Lung microvascular endothelial cell (primary cell): ENCODE measurements at places on chromosomes 5 and 9. TPM values are rescaled to one million over a fixed set of nuclear protein-coding genes. Genes with fewer than 3 reads are reported as not detected.
A peak's percentile ranks its signal among the peaks of the same experiment; 100 is the strongest.

CENPH gene
- total RNA-seq, result 0.99 and 5.7 TPM in 2 replicates

CYLC2 gene
- not detected in 2 replicates for total RNA-seq

SPATA31A3 gene
- not detected in 2 replicates for total RNA-seq

NEK6 gene
- 14.6 and 20.6 TPM in 2 replicates for total RNA-seq

MUSK gene
- not detected in 2 replicates for total RNA-seq

ENHO gene
- total RNA-seq, result not detected in 2 replicates

CRB2 gene
- not detected in 2 replicates for total RNA-seq

DNA sequence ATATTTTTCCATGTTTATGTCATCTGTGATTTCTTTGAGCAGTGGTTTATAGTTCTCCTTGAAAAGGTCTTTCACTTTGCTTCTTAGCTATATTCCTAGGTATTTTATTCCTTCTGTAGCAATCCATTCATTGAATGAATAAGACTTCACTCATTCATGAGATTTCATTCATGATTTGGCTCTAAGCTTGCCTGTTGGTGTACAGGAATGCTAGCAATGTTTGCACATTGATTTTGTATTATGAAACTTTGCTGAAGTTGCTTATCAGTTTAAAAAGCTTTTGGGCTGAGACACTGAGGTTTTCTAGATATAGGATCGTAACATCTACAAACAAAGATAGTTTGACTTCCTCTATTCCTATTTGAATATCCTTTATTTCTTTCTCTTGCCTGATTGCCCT is 15.9 kb downstream of the RLN2 start:
- DNase-seq, result no peak

DNA sequence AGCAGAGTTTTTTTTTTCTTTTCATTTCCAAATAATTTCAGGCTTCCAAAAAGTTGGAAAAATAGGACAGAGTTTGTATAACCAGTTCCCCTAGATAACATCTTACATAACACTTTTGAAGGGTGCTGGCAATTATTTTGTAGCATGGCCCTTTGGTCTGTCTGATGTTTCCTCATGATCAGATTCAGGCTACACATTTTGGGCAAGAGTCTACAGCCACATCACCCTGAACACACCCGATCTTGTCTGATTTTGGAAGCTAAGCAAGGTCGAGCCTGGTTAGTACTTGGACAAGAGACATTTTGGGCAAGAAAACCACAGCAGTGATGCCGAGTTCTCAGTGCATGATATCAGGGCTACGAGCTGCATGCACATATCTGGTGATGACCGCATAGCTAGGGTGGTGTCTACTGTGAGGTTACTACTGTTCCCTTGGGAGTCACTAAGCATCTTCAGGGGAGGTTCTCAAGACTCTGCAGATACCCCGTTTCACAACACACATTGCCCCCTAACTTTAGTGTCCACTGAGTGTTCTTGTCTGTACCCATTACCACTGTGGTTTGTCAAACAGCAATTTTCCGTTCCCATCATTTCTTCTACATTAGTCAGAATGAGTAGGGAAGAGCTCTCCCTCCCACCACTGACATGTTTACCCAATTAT is 86.2 kb downstream of the TTC39B start:
- no peak for DNase-seq

DNA sequence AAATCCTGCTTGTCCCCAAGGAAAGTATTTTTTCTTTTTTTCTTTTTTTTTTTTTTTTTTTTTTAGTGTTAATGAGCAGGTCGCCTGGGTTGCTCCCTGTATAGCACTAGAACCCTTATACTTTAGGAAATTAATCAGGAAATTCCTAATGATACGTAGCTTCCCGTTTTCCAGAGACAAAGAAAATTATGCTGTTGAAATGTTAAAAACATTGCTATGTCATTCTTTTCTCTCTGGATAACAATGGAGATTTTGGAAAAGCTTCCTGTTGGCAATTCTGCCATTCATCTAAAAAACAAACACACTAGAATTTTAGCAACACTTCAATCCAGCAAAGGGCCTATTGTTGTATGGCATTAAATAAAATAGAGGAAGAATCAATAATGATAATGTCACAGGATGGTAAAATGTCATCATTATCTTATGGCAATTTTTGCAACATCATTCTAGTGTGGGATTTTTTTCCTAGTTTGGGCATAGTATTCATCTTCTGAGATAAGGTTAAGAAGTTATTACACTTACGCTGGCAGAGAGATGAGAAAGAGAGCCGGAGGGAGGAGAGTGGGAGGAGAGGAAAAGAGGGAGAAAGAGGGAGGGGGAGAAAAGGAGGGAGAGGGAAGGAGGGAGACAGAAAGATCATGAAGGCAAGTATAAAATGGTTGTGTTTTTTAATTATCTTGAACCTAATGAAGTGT is 315.8 kb upstream of the PDE4D start:
- DNase-seq, result no peak

DNA sequence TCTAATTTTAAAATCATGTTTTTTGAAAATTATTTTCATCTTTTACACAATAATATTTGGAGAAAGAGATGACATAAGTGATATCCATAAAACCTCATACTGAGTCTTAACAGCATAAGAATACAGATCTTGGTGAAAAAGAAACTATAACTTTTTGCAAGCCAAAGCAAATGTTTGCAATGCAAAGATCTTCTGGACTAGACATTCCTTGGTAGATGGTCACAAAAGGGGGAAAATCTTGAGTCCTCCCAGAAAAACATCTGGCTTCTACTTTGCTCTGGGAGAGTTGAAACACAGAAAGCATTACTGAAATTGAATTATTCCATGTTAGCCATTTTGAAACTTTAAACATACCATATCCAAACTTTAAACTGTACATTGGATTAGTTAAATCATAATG is 308.2 kb downstream of the ANXA1 start:
- no peak for DNase-seq

DNA sequence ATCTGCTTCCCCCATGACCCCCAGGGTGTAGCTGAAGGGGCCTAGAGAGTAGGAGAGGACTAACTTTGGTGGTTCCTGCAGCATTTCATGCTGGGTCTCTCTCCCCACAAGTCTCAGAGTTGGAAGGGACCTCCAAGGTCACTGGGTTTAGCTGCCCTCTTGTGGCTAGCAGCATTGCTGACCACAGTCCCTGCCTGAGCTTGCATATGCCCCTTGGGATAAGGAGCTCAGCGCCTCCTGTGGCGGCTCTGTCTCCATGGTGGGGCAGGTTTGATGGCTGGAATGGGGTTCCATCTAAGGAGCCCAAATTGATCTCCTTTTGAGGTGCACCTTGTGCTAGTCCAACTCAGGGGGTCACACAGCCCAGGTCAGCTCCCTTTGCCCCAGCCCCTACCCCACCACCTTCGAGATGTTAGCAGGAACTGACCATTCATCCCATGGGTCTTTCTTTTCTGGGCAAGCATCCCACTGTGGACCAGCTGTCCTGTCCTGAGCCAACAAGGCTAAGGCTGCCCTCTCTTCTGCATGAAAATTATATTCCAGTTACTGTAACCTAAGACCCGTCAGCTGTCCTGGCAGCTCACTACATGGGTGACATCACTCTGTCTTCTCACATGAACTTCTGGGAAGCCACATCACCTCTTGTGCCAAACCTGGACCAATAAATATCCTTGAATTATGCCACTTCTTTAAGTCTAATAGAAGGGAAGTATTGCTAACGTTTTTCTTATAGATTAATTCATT is 196.2 kb downstream of the HSPA4 start:
- peak; percentile 90 for DNase-seq

DNA sequence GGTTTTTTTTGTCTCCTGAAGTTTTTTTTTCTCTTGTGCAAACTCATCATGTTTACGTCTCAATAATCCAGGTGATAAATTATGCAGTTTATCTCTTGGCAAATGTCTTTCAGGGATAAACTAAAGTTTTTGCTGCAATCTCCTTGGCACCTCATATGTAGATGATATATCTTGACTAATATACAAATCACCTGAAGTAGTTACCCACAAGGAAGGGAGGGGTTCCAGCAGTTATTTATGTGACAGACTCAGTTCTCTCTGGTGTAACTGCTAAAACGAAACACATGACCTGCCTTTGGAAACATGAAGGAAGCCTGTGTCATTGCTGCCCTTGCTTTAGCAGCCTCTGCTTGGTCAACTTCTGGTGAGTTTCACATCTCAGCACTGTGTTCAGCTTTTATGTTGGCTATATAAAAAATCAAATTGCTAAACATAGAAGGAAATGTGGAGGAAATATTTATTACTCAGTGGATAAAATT is 39.3 kb upstream of the KIAA1958 start:
- DNase-seq, result no peak

DNA sequence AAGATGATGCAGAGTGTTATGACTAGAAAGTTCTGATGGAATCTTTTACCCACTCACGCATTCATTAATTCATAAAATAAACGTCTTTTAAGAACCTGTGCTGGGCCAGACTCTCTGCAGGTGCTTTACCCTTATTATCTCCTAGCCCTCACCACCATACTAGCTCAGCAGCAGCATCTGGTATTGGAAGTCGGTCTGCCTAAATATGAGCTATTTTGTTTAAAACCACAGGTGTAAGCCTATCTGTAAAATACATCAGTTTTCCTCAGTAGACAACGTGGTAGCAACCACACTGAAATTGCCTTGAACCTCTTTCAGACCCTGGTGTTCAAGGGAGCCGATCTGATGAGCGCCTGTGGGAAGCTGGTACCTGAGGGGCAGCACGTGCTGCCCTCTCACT is 69.4 kb downstream of the PPIC start:
- no peak for DNase-seq

- peak; percentile 59 for DNase-seq
Measured at GRCh38 chr9:100601216-100601615, 23.3 kb downstream of the CAVIN4 start.

DNA sequence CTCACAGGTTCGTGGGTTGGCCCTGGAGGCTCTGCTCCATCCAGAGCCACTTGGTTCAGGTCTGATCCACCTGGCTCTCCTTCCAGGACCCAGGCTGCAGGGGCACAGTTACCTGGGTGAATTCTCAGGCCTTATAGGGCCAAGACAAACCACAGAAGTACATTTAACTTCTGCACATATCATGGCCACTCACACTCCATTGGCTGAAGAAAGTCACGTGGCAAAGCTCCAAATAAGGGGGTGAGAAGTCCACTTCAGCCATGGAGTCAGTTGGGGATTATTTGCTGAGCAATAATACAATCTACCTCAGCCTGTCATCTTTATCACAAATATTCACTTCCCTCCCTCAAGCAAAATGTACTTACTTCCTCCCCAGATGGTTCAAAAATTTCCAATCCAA is 83.6 kb downstream of the MACROH2A1 start:
- no peak for DNase-seq

DNA sequence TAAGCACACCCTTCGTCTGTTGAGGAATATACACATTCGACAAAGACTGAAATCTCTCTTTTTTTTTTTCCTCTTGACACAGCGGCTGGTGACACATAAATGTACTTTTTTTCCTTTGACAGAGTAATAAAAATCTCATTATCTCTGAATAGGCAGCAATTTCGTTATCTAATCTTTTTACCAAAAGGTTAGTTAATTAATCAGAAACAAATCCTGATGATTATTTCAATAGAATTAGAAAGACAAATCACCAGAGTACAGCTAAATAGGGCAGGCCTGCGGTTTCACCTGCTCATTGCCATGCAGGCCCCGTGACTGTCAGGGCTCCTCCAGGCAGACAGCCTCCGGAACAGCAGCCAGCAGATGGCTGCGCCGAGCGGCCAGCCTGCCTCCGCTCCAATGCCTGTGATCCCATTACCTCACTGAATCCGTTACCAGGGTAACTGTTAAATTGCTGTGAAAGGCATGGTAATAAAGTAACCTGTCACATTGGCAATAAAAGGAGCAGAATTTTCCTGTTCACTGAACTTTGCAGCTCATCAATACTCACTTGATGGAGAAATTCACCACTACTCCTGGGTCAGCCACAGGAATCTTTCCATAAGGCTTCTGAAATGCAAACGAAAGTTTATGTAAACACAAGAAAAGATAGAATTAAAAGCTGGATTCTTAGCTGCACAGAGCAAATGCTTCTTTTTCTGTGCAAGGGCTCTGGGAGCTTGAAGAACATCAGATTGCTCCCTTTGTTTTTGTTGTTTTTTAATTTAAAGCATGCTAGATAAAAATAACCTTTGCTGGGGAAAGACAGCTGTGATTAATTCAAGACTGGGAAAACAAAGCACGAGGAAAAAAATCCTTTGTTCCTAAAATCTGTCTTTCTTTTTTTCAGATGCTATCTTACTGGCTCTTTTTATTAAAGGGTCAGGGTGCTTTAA is 666.4 kb upstream of the ZNF608 start:
- peak; percentile 96 for DNase-seq

GRCh38 chr5:177133853-177134696 is 502 bp downstream of the NSD1 start:
- peak; percentile 57 for DNase-seq

- DNase-seq, result no peak
Measured at GRCh38 chr5:179994583-179995323, 76.8 kb downstream of the RNF130 start.

- DNase-seq, result no peak
Measured at GRCh38 chr9:28750136-28750535, 1176.9 kb upstream of the C9orf72 start.

GRCh38 chr9:31541721-31542281 is 842.6 kb upstream of the ACO1 start:
- no peak for DNase-seq

GRCh38 chr9:127505396-127506116 is 54.2 kb downstream of the LRSAM1 start:
- DNase-seq, result peak; percentile 53

- peak; percentile 99 for DNase-seq
Measured at GRCh38 chr9:133133681-133134387, 12.8 kb upstream of the RALGDS start.
